ENCODE measurements at places on chromosomes 2 and 18.

GRCh38 chr18:8816816-8817215 is 111.5 kb downstream of the MTCL1 start:
- DNase-seq: peak; percentile 42

GRCh38 chr2:145041706-145042105 is 521.8 kb upstream of the ZEB2 start:
- DNase-seq: no peak

DNA sequence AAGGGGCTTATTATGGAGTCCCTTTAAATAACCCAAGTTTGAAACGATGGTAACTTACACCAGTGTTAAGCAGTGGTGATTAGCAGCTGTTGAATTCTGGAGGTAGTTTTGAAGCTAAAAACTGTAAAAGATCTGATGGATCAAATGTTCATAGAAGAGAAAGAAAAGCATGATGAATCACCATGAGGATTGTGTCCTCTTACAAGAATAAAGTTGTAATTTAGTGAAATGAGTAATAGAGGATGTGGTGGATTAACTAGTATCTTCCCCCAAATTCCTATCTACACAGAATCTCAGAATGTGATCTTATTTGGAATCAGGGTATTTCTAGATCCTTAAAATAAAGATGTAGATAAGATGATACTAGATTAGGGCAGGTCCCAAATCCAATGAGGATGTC is 1138.2 kb upstream of the TMEFF2 start:
- no peak for DNase-seq

GRCh38 chr18:35042389-35043071 is 1.3 kb downstream of the MAPRE2 start:
- no peak for DNase-seq

GRCh38 chr18:46226461-46226860 is 122.3 kb downstream of the HAUS1 start:
- DNase-seq: peak; percentile 41

GRCh38 chr2:218908721-218909619 is 28.3 kb downstream of the WNT10A start:
- DNase-seq: peak; percentile 16

- DNase-seq: peak; percentile 35
Measured at GRCh38 chr2:177164584-177165052, 48.0 kb upstream of the HNRNPA3 start.

- DNase-seq: no peak
Measured at GRCh38 chr18:45012286-45012685, 331.6 kb downstream of the SETBP1 start.

GRCh38 chr18:697800-698199 is 14.6 kb downstream of the ENOSF1 start:
- DNase-seq: no peak

DNA sequence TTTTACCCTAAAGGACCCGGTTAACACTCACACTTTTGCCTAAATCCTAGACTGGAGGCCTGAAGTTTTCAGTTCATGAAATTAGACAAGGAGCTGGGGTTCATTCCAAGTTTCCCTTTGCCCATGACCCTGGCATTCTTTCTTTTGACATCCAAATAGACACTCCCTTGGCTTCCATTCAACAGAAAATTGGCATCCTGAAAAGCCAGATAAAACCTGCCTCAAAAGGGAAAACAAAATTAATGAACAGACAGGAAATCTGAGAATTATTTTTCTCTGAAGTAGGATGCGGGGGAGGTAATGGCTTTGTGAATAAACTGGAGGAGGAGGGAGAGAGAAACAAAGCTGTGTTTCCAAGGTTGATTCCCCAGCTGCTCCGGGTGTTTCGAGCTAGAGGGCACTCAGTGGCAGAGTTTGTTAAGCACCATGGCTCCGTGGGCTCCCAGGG is 41.0 kb downstream of the SPP2 start:
- no peak for DNase-seq

DNA sequence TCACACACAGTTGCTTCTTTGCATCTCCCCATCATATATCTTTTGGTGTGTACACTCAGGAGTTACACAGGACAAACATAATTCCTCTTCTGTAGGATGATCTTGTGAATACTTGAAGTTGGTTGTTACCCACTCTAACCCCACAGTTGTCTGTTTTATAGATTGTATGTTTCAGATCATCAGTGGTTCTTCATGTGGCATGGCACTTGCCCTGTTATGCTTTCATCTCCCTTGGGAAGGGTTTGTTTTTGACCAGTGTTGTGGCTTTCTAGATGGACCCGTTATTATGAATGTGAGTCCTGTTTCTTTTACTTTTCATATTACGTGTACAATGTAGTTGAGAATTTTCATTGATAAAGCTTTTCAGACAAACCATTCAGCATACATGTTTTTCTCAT is 82.0 kb downstream of the ZNF407 start:
- DNase-seq: no peak

- DNase-seq: no peak
Measured at GRCh38 chr2:176122683-176123410, at the start of gene HOXD9. Gene HOXD9 (plus strand): TSS chr2:176122719. CDS start chr2:176122769, 50 bp downstream.

DNA sequence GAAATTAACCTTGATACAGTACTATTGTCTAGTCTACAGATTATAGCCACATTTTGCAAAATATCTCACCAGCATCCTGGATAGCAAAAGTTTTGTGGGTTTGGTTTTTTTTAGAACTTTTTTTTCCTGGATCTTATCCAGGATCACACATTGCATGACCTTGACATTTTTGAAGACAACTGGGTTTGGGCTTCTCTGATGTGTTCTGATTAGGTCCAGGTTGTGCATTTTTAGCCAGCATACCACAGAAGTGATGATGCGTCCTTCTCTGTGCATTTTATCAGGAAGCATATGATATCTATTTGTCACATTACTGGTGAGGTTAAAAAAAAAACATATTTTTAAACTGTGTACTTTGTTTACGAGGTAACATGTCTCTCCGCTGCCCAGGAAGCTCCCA is 221.0 kb upstream of the OSR1 start:
- no peak for DNase-seq

DNA sequence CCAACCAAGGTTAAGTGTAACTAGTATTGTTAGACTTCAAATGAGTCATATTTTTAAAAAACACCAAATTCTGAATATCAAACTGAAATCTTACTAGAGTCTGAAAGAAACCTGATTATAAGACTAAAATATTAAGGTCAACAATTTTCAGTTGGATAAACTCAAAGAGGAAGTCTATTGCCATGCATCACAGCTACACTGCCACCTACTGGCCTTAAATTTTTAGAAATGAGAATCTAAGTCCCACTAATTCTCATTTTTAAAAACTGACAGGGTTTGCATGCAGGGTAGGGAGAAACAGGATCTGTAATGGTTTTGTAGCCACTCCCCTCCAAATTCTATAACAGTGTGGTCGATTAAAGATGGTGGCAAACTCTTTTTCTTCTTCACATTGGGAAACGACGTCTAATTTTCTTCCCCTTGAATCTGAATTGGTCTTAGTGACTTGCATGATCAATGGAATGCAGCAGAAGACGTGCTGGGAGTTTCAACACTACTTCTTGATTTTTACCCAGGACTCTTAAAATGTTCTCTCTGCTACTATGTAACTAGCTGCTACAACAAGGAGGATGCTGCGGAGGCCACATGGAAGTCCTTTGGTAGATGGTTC is 176.1 kb upstream of the SESTD1 start:
- no peak for DNase-seq

GRCh38 chr2:76274160-76274559 is 563.4 kb upstream of the GCFC2 start:
- no peak for DNase-seq

DNA sequence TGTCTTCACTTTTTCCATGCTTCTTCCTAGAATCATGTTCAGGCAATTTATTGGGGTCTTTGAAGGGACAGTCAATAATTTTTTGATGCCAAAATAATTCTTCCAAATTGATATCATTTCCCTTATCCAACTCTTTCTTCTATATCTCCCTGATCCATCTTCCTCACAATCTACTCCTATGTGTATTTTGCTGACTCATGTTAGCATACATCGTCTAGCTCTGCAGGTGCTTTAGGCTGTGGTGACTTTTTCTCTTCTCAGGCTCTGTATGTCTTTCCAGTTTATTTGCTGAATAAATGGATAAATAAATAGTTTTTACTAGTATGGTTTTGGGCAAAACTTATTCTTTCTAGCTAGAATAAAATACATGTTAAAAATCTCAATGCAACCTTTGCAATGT is 1650.9 kb upstream of the TMEFF2 start:
- DNase-seq: no peak

DNA sequence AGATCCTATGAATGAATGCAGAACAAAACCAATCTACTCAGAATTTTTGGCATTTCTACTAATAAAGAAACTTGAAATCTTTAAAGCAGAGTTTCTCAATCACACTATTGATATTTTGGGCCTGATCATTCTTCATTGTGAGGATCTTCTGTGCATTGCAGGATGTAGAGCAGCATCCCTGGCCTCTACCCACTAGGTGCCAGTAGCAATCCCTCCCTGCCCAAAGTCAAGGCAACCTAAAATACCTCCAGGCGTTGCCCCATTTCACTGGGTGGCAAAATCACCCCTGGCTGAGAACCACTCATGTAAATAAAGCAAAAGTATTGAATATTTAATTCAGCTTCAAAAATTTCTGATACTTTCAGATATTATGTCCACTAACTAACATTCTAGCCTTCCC is 213.0 kb downstream of the SP3 start:
- DNase-seq: no peak

DNA sequence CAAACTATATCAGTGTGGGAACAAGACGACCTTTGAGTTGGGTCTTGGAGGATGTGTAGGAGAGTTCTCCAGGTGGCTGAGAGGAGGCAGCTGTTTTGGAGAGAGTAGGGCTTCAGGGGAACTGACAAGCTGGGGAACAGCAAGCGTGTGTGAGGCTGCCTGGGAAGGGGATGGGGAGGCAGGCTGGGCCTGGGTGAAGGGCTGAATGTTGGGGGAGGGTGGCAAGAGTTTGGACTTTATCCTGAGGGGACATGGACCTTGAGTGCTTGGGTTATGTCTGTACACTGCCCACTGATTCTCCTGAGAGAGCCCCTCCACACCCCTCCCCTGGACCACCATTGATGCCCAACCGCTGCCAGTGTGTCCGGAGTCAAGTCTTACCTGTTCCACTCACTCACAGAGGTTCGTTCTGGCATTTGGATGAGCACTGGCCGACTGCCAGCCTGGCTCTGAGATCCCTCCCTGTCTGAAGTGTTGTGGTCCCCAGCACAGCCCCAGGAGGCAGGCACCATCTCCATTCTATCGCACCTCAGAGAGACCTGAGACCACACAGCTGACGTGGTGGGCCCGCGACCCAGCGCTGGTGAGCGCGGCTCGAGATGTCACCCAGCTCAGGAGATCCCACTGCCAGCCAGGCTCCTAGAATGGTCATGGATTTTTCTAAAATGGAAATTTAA is 59.5 kb downstream of the DCDC2C start:
- no peak for DNase-seq

GRCh38 chr2:125004106-125004800 is 979.2 kb downstream of the CNTNAP5 start:
- no peak for DNase-seq

DNA sequence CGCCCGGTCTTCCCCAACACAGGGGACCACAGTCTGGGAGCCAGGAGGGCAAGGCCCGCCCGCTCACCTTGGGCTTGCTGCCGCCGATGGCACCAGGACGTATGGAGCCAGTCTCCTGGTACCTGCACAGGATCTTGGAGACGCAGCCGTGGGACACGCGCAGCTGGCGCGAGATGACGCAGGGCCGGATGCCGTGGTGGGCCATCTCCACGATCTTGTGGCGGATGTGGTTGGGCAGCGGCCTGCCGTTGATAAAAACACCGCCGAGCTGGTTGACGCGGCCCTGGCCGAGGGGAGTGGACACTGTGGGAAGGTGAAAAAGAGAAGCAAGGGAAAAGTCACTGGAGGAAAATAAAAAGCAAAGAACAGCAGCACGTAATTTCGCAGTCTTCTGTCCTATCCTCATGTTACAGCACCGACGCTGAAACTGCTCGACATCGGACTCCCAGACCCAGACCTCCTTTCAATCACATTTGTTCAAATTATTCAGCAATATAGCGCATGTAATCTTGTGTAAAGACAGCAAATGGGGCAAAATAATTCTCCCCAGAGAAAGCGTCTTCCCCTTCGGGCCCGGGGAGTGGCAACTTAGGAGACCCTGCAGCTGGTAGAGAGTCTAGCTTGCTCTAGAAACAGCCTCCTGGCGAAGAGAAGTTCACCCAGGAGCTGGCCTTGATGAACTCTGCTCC is 1.7 kb downstream of the PAX3 start:
- DNase-seq: no peak
